ENCODE measurements at places on chromosomes 11 and 22.

DNA sequence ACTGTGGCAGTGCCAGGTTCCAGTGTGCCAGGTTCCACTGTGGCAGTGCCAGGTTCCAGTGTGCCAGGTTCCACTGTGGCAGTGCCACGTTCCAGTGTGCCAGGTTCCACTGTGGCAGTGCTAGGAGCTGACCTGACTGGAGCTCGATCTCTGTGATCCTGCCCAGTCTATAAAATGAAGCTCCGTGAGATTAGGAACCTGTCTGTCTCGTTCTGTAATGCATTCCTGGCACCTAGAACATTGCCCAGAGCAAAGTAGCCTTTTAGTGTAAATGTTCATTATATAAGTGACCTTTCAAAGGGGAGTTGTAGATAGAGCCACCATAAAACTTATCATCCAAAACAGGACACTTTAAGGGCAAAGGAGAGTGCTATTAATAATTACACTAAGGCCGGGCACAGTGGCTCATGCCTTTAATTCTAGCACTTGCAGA, 36.0 kb downstream of the ART5 start:
- DNase-seq, result no peak

DNA sequence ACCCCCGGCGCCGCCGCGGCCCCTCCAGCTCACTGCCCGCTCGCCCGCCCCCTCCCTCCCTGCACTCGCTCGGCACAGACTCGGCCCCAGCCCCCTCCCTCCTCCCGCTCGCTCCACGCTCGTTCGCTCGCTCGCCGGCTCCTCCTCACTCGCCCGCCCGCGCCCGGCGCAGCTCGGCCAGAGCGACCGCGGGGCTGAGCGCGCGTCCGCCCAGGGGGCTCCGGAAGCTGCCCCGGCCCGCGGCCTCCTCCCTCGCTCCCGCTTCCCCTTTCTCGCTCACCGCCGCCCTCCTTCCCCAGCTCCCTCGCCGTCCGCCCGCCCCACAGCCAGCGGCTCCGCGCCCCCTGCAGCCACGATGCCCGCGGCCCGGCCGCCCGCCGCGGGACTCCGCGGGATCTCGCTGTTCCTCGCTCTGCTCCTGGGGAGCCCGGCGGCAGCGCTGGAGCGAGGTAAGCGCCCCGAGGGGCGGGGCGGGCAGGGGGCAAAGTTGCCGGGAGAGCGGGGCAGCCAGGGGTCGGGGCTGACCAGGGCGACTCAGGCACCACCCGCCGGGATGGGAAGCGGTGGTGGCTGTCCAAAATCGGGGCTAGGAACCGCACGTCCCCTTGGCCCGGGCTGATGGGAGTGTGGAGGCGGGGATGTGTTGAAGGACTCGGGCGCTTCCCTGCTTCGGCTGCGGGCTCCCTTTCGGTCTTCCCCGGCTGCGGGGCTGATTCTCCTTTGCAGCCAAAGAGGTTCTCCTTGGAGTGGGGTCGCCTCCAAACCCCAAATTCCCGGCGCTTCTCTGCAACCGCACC, at the start of gene SEZ6L:
SEZ6L (plus strand) TSS at position 148 of the 797 bp plus-strand sequence; CDS start at position 356, 208 bp downstream.
- DNase-seq, result no peak

- no peak for DNase-seq
Observed at GRCh38 chr11:86745571-86745970, 54.8 kb upstream of the PRSS23 start.

DNA sequence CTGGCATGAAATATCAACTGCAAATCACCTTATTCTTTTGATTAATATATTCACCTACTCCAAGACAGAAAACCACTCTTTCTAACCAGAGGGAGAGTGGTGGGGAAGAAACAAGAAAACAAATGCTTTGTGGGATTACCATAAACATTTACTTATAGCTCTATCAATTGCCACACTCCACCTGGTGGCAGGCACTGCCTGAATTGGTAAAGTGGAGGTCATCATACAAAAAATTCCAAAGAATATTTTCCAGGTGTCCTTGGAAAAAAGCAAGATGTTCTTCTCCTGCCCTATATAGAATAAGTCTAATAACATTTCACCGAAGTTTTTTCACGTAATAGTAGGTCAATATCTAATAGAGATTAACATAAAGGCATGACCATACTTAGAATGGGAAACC, 45.3 kb downstream of the PHF21A start:
- DNase-seq, result no peak

GRCh38 chr11:84819128-84819527, 808.0 kb downstream of the DLG2 start:
- DNase-seq, result no peak

DNA sequence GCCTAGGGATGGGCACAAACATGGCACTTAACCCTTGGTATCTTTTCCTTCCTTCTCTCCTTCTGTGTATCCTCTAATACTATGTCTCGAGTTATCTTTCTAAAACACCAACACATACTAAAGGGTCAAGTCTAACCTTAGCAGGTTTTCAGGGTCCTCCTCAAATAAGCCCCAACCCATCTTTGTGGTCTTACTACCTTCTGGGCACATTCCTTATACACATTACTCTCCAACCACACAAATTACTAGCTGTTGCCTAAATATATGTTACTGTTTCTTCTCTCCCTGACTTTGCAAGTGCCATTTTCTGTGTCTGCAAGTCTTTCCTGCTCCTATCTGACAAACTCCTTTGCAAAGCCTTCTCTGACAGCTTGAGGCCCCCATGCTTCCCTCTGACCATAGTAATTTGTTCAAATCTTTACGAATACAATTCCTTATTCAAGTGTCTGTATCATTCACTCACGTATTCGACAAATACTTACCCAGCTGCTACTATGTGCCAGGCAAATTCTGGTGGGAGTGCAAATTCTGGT, 15.8 kb upstream of the NUP160 start:
- DNase-seq, result no peak

DNA sequence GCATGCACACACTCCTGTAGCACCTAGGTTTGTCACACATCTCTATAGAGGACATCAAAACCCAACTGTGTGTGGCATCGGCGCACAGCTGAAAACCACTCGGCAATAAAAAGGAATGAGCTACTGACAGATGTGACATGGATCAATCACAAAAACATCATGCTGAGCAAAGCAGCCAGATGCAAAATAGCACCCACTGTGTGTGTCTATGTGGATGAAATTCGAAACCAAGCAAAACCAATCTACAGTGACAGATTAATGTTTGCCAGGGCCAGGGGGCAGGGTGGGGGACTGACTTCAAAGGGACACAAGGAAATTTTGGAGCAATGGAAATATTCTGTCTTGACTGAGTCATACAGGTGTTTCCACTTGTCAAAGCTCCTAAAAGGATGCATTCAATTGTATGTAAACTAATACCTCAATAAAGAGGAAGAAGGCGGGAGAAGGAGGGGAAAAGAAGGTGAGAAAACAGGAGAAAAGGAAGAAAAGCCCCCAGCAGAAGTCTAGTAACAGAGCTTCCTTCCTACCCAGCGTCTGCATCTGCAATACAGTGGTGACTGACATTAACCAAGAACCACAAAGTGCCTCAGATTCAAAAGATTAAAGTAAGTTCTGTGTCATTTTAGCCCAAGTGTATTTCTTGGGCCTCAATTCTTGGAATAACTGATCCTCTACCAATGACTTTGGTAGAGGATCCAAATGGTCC, 49.8 kb downstream of the PACSIN2 start:
- peak; percentile 49 for DNase-seq

GRCh38 chr11:15569305-15570025, 454.7 kb downstream of the INSC start:
- no peak for DNase-seq

DNA sequence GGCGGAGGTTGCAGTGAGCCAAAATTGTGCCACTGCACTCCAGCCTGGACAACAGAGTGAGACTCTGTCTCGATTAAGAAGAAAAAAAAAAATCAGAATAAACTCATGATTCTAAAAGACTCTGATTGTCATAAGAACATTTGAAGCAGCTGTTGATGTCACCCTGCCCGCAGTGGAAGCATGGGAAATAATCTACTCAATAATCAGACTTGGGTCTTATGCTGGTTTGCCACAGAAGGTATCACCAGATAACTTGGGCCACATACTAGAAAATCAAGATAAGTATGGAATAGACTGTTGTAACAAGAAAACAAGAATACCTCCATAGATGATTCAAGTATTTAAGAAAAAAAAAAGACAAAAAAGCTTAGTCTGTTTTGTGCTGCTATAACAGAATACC, 8.2 kb downstream of the CAVIN3 start:
- DNase-seq, result no peak

- no peak for DNase-seq
Observed at GRCh38 chr11:133081020-133081419, 451.3 kb downstream of the OPCML start.

DNA sequence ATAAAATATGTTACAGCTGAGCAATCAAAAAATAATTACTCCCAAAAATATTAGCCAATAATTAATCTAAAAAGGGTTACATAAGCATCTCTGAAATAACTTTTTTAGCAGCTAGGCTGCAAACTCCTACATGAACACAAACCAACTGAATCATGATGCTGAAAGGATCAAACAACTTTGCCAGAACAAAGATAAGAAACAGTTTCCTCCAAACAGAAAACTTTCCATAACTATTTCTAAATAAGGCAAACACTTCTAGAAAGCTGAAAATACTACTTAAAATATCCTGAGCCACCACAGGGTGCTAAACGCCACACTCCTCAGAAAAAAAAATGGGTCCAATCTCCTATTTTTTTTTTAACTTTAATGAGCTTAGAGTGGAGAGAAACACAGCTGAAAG, 68.6 kb upstream of the ARHGAP32 start:
- no peak for DNase-seq
